T47D (cell line): ENCODE measurements at places on chromosomes 6 and 20.

- no peak for DNase-seq
Observed at GRCh38 chr6:28011722-28012121, 54.7 kb downstream of the OR2B6 start.

GRCh38 chr6:26006086-26006939, 43.7 kb downstream of the TRIM38 start:
- no peak for DNase-seq

DNA sequence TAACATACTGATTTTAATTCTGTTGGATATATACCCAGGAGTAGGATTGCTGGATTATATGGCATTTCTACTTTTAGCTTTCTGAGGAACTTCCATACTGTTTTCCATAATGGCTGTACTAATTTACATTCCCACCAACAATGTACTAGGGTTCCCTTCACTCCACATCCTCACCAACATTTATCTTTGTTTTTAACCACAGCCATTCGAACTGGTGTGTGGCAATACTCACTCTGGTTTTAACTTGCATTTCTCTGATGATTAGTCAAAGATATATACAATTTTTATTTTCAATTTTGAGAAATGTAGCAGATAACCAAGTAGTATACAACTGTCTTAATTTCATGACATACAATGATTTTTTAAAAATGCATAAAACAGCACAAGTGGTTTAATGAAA, 30.3 kb upstream of the ADGRG6 start:
- no peak for DNase-seq

DNA sequence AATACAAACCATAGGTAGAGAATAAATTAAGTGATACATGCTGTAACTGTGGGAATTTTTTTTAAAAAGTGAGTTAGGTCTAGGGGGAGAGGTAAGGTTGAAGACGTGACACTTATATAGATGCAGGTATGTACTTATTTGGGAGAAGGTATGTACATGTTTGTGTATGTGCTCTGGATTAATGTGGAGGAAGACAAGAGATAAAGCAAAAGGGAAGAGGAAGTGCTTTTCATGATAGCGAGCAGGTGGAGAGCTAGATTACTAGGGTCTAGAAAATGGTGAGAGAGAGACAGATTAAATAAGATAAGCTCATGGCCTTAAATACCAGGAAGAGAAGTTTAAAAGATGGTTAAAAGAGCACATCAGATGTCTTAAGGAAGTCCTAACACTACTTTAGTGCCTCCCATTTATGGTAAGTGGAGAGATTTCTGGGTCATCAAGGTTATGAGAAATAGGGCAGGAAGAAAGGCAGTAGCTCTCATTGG, 92.5 kb downstream of the MAN1A1 start:
- DNase-seq = no peak

- no peak for DNase-seq
Observed at GRCh38 chr6:54390362-54390761, 82.1 kb downstream of the TINAG start.

DNA sequence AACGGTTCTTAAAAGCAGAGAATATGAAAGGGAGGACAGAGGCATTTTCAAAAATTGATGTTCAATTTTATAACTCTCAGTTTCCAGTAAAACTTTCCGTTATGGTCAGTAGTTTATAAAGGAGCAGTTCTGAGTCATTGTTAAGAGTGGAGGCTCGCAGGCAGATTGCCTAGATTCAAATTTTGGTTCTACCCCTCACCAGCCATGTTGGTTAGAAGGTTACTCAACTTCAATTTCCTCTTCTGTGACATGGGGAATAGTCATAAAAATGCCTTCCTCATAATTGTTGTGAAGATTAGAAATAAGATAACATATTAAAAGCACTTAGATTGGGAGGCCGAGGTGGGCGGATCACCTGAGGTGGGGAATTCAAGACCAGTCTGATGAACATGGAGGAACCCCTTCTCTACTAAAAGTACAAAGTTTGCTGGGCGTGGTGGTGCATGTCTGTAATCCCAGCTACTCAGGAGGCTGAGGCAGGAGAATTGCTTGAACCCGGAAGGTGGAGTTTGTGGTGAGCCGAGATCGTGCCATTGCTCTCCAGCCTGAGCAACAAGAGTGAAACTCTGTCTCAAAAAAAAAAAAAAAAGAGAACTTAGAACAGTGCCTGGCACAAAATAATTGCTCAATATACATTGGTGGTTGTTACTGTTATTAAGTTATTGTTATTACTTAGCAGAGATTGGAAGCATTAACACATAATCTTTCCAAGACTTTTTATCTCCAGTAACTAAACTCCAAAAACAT, 348.9 kb downstream of the NRN1 start:
- no peak for DNase-seq

GRCh38 chr6:44535446-44535845, 147.9 kb downstream of the CDC5L start:
- no peak for DNase-seq

- no peak for DNase-seq
Observed at GRCh38 chr6:157500022-157500421, 119.0 kb downstream of the ZDHHC14 start.

GRCh38 chr20:52426856-52427255, 235.3 kb upstream of the ZFP64 start:
- no peak for DNase-seq

- no peak for DNase-seq
Observed at GRCh38 chr20:61761453-61762166, 304.1 kb downstream of the TAF4 start.

GRCh38 chr20:62946918-62947317, 5.6 kb upstream of the SLC17A9 start:
- no peak for DNase-seq

DNA sequence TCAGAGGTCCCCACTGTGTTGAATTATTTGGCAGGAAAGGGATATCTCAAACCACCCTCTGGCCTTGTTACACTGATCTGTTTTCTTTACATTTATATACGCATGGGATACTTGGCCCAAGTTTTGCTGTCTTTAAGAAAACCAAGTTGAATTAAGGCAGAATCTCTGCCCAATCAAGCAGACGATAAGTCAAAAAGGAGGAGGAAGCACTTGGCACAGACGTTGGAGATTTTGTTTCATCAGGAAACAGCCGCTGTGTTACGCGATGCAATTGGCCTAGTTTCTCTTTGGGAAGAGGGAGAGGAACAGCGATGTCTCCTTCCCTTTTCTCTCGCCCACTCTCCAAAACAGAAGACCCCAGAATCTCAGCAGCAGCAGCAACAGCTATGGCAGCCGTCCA, 20.2 kb upstream of the NAA20 start:
- DNase-seq = no peak

GRCh38 chr6:130447374-130447773, 81.6 kb downstream of the TMEM200A start:
- DNase-seq = no peak

DNA sequence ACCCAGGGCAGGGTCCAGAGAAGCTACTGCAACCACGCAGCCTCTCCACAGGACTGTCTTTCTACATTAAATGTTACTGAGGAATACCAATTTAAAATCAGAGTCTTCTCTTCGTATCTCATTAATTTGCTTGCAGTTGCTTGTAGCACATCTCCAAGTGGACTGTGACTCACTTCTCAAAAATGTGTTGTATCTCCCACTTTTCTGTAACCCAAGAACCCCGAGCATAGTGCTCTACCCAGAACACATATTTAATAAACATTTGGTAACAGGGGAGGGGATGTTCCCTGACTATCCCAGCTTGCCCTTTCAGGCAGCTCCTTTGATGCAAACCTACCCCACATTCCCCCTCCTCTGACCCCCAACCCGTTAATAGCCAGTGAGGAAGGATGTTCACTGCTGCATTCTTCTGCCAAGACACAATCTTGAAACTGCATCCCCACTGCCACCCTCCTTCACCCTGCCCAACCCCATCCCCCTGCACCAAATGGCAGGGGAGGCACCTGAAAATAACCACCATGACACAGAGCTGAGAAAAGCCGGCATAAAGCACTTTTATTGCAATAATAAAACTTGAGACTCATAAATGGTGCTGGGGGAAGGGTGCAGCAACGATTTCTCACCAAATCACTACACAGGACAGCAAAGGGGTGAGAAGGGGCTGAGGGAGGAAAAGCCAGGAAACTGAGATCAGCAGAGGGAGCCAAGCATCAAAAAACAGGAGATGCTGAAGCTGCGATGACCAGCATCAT, 24.2 kb downstream of the FKBP1A start:
- no peak for DNase-seq

GRCh38 chr6:169472786-169473416, 219.3 kb upstream of the THBS2 start:
- no peak for DNase-seq

DNA sequence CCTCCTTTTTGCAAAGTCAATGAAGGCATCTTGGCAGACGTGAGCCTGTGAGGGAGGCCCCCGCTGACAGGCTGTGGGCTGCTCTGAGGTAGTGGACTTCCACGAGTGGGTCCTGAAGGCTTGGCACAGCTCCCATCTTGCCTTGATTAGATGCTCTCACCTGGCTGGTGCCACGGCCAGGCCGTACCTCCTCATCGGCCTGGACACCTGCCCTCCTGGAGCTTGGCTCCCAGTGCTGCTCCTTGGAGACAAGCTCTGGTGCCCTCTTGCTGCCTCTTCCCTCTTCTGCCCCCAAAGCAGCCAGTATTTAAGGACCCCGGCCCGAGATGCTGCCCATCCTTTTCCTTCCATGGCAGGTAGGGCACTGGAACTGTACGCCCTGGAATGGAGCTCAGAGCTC, 93.5 kb downstream of the ERMARD start:
- DNase-seq = no peak

DNA sequence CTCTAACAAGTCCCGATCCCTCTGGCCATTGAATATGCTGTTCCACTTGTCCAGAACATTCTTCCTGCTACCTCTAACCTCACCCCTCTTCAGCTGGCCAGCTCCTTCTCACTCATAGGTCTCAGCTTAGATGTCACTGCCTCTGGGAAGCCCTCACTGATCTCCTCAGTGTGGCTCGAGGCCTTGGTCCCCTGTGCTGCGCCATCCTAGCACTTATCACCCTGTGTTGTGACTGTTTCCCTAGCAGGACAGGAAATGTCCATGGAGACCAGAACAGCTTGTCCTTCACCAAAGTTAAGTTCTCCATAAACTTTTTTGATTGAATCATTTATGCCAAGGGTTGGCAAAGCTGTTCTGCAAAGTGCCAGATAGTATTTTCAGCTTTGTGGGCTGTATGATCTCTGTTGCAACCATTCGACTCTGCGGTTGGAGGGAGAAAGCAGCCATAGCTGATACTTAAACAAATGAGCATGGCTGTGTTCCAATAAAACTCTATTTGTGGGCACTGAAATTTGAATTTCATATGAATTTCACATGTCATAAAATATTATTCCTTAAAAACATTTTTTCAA, 6.5 kb upstream of the BNIP5 start:
- no peak for DNase-seq

- DNase-seq = no peak
Observed at GRCh38 chr6:113464960-113465359, 392.2 kb upstream of the MARCKS start.

DNA sequence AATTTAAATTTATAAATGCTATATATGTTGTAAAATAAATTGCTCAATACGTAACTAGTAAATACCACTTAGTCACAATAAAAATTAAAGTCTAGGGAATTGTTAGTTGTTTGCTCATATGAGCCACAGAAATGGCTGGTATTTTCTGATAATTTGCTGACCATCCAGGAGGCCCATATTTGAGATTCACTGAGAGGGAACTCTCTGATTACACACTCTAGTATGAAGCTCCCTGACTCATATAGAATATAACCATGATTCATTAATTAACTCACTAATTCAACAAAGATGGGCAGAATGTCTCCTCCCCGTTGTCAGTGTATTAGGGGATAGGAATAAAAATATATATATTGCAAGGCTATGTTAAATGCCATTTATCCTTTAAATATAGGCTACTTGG, 46.6 kb upstream of the TMEM30A start:
- DNase-seq = no peak

DNA sequence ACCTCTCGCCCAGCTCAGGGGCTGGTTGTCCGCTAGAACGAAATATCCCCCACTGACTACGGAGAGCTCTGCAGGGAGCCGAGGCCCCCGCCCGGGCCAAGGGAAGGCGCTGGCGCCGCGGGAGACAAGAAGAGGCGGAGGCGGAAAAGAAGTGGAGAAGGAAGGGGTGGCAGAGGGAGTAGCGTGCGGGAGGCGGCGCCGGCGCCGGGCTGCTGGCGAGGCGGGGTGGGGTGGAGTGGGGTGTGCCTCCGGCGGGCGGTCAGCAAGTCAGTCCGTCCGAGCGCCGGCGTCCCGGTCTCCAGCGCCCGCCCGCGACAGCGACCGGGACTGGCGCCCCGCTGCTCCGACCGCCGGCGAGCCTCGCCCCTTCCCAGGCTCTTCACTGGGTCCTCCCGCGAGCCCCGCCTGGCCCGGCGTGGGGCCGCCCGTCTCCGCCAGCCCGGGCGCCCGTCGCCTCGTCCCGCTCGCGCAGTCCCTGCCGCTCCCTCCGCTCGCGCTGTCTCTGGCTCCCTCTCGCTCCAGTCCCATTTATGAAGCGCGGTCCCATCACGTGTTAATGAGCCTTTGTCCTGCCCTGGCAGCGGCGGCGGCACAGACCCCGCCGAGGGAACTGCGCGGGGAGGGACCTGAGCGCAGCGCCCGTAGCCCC, at the start of gene CNR1:
CNR1 (minus strand) TSS at position 504 of the 649 bp plus-strand sequence. CDS start 21,073 bp downstream, outside the sequence.
- no peak for DNase-seq

GRCh38 chr6:164929408-164929977, 379.9 kb downstream of the C6orf118 start:
- DNase-seq = no peak

- peak; percentile 84 for DNase-seq
Observed at GRCh38 chr20:58870293-58871014, 17.9 kb downstream of the GNAS start.

- no peak for DNase-seq
Observed at GRCh38 chr20:59923514-59923913, 9.9 kb downstream of the SYCP2 start.

GRCh38 chr6:32298632-32299336, 72.9 kb downstream of the TSBP1 start:
- DNase-seq = peak; percentile 7

DNA sequence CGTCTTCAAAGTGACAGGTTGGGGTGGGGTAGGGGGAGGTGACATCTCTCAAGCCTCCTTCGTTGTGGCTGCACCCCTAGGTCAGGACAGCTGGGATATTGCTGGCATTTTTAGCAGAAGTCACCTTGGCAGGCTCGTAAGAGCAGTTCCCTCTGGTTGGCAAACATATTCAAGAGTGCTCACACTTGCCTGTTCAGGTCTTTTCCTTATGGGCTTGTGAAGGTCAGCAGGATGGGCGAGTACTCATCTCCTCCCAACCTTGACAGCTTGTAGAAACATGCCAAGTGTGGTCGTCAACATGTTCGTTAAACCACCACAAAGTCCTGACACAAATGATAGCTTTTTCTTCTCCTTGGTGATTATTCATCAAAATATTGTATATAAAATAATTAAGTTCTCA, 113.6 kb downstream of the HDGFL1 start:
- no peak for DNase-seq

GRCh38 chr20:47703748-47704147, 81.5 kb downstream of the SULF2 start:
- DNase-seq = no peak

DNA sequence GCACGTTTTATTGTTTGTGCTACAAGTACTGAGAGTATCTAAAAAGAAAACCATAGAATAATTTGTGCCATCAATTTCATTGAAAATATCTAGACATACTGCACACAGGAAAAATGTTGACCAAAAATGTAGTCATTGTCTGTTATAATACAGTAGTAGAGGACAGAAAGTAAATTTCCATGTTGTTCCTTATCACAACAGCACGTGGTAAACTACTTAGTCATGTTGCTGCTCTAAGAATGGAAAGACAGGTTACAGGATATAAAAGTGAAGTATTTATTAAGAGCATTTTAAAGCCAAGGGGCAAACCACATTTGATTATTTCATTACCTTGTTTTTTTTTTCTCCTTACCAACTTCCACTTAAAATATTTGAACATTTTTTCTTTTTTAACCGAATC, 89.0 kb upstream of the CEP85L start:
- no peak for DNase-seq
